Stimulated activated CD8-positive, alpha-beta memory T cell treated with anti-CD3 and anti-CD28 coated beads, Interleukin-7, amount 100 ng/mL, for 4 hours (primary cell): ENCODE measurements at places on chromosomes 4 and X.

- no peak for DNase-seq
Observed at GRCh38 chrX:115892787-115893671, 277.5 kb upstream of the AGTR2 start.

- no peak for DNase-seq
Observed at GRCh38 chrX:1558761-1559468, 21.9 kb upstream of the P2RY8 start.

DNA sequence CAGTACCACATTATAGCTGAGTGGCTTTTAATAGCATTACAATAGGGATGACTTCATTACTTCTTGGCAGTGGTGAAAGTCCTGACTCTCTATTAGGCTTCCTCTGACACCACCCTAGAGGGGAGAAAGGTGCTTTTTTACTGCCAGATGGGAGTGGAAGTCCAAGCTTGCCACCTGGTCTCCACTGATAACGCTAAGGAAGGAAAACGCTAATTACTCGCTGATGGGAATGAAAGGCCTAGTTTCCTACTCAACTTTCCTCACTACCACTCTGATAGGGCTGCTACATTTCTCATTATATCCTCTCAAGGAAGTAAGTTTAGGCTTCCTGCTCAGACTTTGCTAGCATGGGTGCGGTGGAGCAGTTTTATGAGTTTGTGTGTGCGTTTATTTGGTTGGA lies 62.3 kb upstream of the PAGE3 start:
- no peak for DNase-seq

DNA sequence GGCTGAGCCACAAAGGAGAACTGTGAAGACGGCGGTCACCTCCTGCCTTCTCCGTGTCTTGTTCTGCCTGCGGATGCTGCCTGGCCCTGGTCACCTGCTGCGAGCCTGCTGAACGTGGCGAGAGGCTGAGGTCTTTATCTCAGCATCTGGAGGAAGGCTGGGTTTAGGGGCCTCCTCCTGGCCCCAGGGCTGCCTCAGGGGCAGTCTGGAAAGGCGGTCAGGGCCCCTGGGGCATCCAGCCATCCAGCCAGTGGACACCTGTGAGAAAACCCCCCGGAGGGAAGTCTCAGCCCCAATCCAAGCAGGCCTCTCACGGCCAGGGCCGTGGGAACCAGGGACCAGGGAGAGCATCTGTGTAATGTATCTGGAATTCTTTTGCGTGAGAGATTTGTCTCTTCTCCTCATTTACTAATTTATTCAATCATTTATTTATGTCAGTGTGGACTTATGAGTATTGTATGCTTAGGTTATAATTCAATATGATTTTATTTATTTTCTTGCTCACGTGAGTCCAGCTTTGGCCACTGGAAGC lies 11.3 kb downstream of the PDE6B start:
- DNase-seq, result no peak

DNA sequence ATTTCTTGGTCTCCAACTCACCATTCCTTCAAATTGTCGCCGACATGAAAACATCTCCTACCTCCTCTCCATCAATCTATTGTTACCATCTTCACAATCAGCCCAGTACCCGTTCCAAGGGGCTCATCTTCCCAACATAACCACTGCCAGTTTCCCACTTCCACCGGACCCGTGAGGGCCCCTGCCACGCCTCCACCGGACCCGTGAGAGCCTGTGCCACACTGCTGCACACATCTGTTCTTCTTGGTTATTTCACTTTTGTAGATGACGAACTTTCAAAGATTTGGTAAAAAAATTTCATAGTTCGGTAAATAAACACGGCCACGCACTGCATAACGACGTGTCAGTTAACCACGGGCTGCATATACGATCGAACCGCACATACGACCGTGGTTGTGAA lies 65.0 kb downstream of the FAT1 start:
- DNase-seq, result no peak

GRCh38 chr4:76856243-76857073 lies 41.5 kb downstream of the SOWAHB start:
- no peak for DNase-seq

DNA sequence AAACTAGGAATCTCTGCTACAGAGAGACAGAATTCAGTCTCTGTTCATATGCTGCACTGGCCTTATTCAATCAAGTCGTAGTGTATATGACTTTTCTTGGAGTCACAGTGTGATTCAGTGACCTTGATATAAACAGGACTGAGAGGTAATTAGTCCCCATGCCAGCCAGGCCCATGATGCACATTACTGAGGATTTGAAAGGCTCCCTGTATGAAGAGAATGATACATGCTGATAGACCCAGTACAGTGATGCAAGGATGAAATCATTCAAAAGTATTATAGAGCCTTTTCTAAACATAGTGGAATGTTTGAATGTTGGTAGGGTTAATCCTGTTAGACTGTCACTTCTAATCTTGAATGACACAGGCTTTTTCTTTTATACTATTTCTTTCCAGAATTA lies 34.1 kb downstream of the ANXA3 start:
- no peak for DNase-seq

DNA sequence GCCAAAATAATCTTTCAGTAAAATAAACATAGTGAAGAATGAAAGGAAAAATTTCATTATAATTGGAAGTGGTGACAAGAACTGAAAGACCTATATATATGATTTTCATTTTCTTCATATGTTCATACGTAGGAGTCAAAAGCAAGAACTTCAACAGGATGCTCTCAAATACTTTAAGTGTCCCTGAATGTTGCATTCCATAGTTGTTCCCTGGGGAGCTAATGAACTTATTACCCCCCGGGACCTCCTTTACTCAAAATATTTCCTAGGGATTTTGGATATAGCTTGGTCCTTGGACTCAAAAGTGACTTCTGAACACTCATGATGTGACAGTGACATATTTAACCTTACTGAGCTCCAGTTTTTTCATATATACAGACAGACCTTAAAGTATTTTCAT lies 44.9 kb upstream of the NDST4 start:
- DNase-seq, result no peak

- DNase-seq, result no peak
Observed at GRCh38 chr4:122423246-122423645, 33.3 kb downstream of the IL2 start.

DNA sequence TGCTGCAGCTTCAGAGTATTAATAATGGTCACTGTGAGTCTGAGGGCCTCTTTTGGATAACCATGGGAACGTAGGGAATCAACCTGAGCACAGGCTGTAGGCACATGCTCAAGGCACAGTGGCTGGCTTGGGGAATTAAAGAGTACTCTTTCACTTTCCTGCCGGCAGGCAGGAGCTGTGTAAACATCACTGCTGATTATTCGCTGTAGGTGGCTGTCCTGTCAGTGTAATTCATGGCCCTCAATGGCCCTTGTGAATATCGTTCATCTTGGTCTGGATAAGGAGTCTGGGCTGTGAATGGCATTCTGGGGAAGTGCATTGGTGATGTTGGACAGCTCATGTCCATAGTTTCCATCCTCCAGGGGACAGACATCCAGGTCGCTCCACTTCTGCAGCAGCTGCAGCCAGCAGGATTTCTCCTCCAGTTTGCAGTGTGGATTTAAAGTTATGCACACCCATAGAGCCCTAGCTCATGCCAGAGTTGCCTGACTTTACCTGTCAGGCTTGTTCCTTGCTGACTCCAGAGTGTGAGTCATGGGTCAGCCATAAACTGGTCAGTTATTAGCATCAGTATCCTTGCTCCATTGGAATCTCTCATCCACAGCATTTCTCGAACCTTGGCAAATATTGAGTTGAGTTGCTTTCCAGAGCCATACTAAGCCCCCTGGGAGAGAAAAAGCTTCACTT lies 43.0 kb downstream of the C4orf33 start:
- DNase-seq, result no peak

DNA sequence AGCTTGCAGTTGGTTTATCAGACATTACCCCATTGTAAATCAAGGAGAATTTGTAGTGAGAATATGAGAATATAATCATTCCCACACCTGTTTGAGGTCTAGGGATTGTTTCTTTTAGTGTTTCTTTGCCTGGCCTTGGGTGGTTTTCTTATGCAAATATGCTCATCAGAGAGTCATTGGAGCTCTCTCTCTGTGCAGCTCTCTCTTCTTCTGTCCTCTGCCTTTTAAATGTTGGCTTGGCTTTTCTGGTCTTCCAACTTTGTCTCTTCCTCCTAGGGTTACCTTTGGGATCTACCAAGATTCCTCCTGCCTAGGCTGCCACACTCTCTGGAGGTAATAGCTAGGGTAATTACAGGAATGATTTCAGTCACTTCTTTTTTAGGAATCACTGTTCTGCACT lies 102.3 kb upstream of the ARSJ start:
- DNase-seq, result no peak

DNA sequence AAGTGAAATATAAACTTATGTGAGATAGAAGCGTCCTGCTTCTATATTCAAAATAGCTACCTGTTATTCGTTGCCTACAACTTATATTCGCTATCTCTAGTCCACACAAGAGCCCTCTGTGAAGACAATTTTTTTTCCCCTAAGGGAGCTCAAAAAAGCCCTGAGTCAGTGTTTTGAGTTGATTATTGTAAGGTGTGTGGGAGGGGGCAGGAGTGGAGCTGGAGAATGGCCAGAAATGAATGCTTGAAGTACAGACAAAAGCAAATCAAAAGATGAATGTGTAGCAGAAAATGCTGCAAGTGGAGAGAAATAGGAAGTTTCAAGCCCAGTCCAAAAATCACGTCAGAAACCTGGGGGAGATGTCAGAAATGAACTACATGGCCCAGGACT lies 655.0 kb upstream of the LCORL start:
- DNase-seq, result no peak

- DNase-seq, result no peak
Observed at GRCh38 chrX:49257846-49258748, 6.4 kb downstream of the FOXP3 start.
